Stimulated activated CD4-positive, alpha-beta T cell treated with anti-CD3 and anti-CD28 coated beads, TNF-alpha, amount 100 ng/mL, for 4 hours (primary cell): ENCODE measurements at places on chromosomes 7 and 10.

DNA sequence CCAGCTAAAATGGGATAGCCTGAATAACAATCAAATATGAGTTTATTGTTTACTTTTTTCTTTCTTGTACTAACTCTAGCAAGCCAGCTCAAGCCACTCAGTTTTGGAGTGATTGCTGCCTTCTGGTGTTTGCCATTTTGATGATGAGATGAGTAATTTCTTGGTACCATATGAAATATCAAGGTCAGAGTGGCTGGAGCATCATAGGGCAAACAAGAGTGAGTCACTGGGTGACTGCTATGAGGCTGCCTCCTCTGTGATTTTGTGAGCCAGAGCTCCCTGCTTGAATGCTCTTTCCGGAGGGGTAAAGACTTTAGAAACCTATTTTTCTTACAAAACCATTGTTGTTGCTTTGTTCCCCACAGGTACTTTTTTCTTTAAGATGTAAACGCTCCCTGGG lies 295.6 kb downstream of the PRKG1 start:
- DNase-seq, result no peak

- no peak for DNase-seq
These were observed 27.2 kb downstream of the ANKRD16 start for GRCh38 chr10:5862360-5862961.

DNA sequence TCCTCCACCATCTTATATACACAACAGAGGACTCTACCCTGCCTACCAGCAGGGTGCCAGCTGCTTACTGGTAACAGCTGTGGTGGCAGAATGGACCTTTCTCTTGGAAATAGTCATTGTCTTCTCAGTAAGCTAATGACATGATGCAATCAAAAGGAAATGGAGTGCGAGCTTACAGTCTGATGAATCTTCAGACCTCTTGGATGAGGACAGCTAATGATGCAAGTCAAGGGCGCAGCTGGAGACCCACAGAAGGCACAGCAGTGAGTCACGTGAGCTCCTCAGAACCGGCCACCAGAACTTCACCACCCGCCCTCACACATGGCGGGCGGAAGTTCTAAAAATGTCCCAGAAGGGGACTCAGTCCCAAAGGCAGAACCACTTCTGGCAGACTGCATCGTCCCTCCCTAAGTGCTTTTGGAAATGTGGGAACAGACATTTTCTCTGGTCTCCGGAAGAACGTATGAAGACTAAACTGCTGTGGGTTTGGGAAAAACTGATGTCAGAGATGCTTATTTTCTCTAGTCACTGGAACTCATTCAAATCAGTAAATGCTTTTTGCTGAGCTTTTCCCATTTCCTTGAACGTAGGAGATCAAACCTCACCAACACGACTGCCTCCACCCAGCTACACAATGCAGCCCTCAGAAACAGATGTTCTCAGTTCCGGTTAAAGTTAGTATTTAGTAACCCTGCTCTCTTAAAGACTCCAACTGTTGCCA lies 96.4 kb downstream of the FAS start:
- no peak for DNase-seq

DNA sequence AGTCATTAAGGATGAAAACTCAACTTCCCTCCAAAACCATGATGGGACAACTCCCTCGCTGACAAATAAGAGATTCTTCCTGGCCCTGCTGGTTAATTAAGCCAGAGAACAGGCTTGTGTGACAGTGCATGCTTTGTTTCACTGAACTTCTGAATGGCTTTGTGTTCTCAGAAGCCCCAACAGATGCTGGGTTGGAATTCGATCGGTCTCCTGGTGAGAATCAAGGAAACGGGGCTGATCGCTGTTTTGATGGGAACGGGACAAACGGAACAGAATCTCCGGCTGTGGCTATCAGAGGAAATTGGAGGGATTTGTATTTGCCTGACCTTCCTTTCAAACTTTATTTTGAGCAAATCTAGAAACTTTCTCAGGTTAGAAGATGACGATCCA lies 145.0 kb downstream of the RNF216 start:
- DNase-seq, result no peak

DNA sequence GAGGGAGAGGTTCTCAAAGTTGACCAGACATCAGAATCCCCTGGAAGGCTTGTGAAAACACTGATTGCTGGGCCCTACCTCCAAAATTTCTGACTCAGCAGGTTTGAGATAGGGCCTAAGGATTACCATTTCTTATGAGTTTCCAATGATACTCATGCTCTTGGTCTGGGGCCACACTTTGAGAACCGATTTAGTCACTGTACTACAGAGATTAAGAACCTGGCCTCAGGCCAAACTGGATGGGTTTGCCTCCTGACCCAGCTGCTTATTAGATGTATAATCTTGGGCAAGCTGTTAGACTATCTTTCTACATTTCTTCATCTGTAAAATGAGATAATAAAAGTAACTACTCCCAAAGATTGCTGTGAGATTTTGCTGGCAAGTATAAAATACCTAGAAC lies 77.1 kb upstream of the SCIN start:
- no peak for DNase-seq

- no peak for DNase-seq
These were observed 40.1 kb downstream of the PALD1 start for GRCh38 chr10:70518695-70519094.
